ENCODE measurements at places on chromosomes 2 and 18.

- no peak overlapping the region for H3K4me3 ChIP-seq
- H3K27ac ChIP-seq, result no peak overlapping the region
- peaks cover 16% of the 10 kb centered on the region for H3K4me1 ChIP-seq
- H3K36me3 ChIP-seq, result no peaks in the 10 kb centered on the region
- H3K27me3 ChIP-seq, result no peaks in the 10 kb centered on the region
- no peak for DNase-seq
Measured at GRCh38 chr2:233553366-233553765, 13.2 kb downstream of the USP40 start.

DNA sequence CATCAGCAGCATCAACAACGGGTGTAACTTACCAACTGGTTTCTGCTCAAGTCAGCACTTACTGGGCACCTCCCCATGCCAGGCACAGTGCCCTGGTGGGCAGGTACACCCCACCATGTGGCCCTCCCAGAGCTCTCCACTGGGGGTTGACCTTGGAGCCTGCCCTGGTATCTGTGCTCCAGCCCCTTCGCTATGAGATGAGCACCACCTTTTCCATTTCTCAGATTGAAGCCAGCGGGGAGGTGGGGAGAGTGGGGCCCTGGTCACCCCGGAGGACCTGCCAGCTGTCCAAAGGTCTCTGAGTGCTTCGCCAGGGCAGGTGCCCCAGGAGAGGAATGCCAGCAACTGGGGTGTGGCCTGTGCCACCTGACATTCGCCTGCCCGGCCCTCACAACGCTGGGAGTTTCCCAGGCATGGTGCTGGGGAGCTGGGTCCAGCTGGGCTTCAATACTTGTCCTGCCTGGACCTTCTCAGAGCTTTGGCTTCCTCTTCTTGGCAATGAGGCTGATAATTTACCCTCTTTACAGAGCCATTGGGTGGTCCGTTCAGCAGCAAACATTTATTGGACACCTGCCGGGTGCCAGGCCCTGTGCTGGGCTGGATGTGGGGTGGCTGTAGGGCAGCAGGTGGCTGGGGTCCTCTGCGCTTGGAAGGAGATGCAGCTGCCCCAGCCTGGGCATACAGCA is 5.9 kb upstream of the ZAP70 start:
- no peaks in the 10 kb centered on the region for H3K4me1 ChIP-seq
- H3K4me3 ChIP-seq, result no peak overlapping the region

DNA sequence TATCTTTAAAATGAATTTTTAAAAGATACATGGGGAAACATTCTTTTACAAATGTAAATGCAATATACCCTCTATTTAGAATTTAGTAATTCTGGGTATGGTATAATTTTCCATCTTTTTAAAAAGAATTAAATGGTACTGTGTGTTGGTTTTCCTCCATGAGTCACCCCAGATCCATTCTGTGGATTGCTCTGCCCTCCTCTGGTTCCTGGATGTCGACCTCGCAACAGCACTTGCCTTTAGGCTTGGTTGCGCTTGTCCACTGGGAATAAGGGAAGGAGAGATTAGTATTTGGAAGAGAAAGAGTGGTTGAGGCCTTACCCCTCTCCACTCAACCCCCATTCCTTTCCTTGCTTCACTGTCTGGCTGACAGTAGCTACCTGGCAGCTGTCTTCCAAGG is 90.4 kb downstream of the FTCDNL1 start:
- H3K4me3 ChIP-seq, result no peak overlapping the region
- no peaks in the 10 kb centered on the region for H3K27me3 ChIP-seq
- H3K4me1 ChIP-seq, result no peaks in the 10 kb centered on the region
- no peaks in the 10 kb centered on the region for H3K36me3 ChIP-seq
- no peak overlapping the region for H3K27ac ChIP-seq
- DNase-seq, result no peak

- no peak for DNase-seq
- H3K4me3 ChIP-seq, result no peak overlapping the region
- H3K27me3 ChIP-seq, result no peaks in the 10 kb centered on the region
- no peaks in the 10 kb centered on the region for H3K4me1 ChIP-seq
Measured at GRCh38 chr2:152200565-152201465, 25.3 kb upstream of the STAM2 start.

DNA sequence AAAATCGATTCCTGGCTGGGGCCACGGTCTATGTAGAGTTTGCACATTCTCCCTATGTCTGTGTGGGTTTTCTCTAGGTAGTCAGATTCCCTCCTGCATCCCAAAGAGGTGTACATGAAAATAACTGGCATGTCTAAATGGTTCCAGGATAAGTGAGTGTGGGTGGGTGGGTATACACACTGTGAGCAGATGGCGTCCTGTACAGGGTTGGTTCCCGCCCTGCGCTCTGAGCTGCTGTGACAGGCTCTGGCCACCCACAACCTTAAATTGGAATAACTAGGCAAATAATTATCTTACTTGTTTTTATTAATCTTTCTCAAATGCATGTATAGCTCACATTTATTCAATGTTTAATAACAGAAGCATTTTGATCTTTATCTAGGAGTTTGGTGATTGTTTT is 16.3 kb downstream of the THOC1 start:
- DNase-seq, result no peak
- H3K4me3 ChIP-seq, result no peak overlapping the region
- H3K27ac ChIP-seq, result no peak overlapping the region
- H3K4me1 ChIP-seq, result no peaks in the 10 kb centered on the region

DNA sequence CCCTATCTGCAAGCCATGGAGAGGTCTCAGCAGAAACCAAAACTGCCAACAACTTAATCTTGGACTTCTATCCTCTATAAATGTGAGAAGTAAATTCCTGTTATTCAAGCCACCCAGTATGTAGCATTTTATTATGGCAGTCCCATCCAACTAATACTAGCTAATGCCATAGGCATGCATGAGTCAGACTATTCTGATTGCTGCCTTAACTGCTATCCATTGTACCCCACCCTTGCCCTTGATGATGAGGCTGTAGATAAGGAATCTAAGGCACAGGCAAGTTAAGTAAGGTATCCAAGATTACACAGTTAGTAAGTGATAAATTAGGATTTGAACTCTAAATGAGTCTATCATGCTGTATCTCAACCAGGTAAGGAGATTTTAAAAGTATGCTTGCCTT is 223.0 kb downstream of the UBE2E3 start:
- no peak overlapping the region for H3K27ac ChIP-seq
- no peak for DNase-seq
- no peaks in the 10 kb centered on the region for H3K27me3 ChIP-seq
- H3K4me3 ChIP-seq, result no peak overlapping the region

DNA sequence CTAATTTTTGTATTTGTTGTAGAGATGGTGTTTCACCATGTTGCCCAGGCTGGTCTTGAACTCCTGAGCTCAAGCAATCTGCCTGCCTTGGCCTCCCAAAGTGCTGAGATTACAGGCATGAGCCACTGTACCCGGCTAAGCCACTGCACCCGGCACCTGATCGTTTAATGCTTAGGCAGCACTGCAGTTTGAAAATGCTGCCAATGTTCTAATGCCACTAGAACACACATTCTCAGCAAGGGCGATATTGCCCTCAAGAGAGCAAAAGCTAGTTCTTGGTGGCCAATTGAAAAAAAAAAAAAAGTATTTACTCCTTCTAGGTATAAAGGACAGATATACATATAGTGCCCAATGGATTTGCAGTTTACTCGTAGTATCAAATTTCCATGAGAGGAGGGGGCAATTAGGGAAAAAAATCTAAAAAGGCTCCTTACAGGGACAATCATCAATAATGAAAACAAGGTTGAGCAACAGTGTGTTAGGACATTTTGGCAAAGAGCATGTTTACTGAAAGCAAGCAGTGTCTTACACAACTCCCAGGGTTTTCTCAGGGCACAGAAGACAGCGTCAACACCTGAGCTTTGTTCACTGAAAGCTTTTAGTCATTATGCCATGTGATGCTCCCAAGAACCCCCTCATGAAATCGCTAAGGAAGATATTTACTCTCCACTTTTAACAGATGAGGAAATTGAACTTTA is 199.9 kb upstream of the PKDCC start:
- H3K27me3 ChIP-seq, result peaks cover 13% of the 10 kb centered on the region
- H3K4me3 ChIP-seq, result no peak overlapping the region
- DNase-seq, result no peak
- no peaks in the 10 kb centered on the region for H3K36me3 ChIP-seq
- no peaks in the 10 kb centered on the region for H3K4me1 ChIP-seq

GRCh38 chr2:177434475-177434874 is 41.9 kb downstream of the AGPS start:
- no peak overlapping the region for H3K4me3 ChIP-seq
- DNase-seq, result no peak
